ENCODE measurements at places on chromosomes 3 and 15.

- no peak for DNase-seq
Observed at GRCh38 chr3:55322638-55323037, 164.5 kb downstream of the WNT5A start.

DNA sequence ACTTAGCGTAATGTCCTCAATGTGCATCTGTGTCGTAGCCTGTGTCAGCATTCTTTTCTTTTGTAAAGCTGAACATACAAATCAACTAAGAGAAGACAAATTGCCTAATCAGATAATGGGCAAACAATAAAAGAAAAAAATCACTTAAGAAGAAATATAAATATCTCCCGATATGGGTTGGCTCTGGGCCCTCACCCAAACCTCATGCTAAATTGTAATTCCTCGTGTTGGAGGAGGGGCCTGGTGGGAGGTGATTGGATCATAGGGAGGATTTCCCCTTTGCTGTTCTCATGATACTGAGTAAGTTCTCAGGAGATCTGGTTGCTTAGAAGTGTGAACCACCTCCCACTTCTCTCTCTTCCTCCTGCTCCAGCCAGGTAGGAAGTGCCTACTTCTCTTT is 285.0 kb upstream of the LYSMD4 start:
- no peak for DNase-seq

DNA sequence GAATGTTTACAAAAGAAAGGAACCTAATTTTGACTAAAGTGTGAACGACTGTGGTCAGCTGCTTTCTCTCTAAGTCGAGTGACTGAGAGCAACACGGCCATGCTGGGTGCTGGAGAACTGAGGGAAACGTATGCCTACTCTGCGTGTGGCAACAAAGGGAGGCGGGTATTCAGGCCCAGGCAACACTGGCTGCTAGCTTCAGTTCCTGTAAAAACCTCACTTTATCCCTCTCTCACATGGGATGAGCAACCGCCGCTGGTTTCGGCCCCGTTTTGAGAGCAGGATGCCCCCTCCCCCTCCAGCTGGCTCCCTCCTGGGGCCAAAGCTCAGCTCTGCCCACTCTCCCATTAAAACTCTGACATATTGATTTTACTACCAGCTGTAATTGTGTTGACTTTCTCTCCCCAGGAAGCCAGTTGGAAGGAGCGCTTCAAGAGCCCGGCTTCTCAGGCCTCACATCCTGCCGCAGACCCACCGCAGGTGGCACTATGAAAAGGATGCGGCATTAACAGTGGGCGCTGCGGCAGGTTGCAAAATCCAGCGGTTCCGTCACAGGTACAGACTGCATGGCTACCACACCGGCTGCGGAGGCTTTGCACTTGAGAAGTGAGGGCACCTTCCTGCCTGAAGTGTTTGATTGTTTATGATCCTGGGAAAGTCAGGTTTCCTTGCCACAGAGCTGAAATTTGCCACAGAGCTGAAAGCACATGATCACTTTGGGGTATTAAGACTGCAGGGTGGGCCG is 12.7 kb downstream of the PLXND1 start:
- DNase-seq = no peak

DNA sequence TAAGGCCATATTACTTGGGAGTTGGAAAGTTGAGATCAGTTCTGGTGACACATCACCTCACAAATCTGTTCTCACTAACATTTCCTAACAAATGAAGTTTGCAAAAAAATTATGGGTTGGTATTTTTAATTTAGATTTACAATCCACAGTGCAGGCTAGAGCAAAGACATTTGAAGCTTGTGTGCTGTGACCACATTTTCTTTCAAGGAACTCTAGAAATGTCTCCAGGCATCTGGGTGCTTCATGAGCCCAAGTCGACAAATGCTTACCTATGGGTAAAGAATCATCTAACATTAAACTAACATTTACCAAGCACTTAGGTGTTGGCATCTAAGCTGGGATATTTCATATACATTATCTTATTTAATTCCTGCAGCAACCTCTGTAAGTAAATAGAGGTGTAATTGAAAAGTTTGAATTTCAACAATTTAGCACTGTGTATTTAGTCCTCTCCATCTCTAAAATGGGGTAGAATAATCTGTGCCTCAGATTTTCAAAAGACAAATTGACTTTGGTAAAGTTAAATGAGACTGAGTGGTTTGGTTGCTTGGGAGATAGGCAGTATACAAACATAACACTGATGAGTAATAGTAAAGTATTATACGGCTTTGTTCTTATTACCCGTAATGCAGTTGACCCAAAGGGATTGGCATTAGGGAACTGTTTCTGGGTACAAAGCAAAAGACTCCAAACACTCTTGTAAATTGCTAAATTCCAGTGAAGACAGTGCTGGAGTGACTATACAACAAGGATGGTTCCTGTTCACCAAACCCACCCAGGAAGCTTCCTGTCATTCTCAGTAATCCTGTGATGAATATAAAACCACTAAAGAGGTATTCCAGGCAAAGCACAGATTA is 162.5 kb downstream of the TPRG1 start:
- no peak for DNase-seq

- DNase-seq = no peak
Observed at GRCh38 chr15:72272997-72273352, 621 bp upstream of the PARP6 start.

GRCh38 chr15:26682598-26683164 is 90.2 kb downstream of the GABRB3 start:
- no peak for DNase-seq

GRCh38 chr15:40650479-40650878 is 44.5 kb upstream of the RAD51 start:
- DNase-seq = no peak

DNA sequence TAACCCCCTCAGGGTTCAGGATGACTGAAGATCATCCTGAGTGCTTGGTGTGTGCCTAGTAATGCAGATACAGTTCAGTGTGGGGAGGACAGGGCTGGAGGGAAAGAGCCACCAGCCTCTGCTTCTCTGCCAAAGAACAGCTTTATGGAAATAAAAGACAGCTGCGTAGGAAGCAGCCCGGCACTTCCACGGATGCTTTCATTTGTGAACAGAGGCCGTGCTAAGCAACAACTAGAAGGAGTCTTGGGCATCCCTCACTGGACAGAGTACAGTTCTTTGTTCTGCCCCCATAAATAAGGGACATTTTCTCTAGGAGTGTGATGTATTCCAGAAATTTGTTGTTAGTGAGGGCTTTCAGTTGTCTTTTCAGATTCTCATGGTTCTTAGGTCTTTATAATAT is 194.8 kb upstream of the RGMA start:
- DNase-seq = no peak

DNA sequence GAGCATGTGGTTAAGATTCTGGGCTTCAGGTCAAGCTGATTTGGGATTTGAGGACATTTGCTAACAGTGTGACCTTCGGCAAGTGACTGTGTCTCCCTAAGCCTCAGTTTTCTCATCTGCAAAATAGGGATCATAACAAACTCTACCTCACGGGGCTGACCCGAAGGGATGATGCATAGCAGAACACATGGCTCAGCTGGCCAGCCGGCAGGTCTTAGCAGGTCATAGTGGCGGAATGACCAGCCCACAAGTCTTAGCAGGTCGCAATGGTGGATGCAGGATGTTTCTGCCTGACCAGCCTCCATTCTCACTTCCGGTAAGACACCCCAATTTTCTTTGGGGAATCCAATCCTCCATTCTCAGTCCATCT is 63.3 kb downstream of the IQSEC1 start:
- no peak for DNase-seq

- no peak for DNase-seq
Observed at GRCh38 chr3:190281308-190282051, 40.8 kb downstream of the CLDN1 start.

DNA sequence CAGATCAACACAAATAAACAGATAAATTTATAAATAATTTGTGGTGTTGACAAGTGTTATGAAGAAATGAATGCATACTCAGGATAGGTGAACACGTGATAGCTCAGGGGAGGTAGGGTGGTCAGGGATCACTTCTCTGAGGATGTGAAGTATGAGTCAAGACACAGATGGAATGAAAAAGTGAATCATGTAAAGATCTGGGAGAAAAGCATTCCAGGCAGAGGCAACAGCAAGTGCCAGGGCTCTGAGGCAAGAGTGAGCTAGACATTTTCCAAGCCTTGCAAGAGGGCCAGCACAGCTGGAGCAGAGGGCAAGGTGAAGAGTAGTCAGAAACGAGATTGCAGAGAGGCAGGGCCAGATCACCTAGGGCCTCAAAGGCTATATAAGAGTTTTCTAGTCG is 177.8 kb downstream of the WNT5A start:
- no peak for DNase-seq

- DNase-seq = no peak
Observed at GRCh38 chr3:55690177-55690576, 203.1 kb upstream of the WNT5A start.

GRCh38 chr3:190830031-190830430 is 32.5 kb downstream of the GMNC start:
- no peak for DNase-seq

DNA sequence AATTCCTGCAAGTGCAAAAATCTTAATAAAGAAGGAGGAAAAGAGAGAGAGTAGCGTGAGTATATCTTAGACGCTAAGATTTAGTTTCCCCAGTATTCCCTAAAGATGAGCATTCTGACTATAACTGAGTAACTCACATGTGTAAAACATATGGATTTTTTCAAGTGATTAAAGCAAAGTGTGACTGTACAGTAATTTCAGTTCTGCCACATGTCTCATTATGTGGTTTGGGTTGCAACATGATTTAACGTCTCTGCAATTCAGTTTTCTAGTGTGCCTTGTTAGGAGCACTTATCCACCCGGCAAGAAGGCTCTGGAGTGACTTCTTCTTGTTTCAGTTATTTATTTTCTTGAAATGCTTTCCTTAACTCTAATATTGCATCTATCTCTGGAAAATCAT is 514.1 kb downstream of the ROBO1 start:
- DNase-seq = no peak

GRCh38 chr15:41263891-41264351 is 32.9 kb downstream of the CHP1 start:
- DNase-seq = peak; percentile 57

GRCh38 chr3:68880632-68881031 is 51.7 kb downstream of the TAFA4 start:
- DNase-seq = no peak

DNA sequence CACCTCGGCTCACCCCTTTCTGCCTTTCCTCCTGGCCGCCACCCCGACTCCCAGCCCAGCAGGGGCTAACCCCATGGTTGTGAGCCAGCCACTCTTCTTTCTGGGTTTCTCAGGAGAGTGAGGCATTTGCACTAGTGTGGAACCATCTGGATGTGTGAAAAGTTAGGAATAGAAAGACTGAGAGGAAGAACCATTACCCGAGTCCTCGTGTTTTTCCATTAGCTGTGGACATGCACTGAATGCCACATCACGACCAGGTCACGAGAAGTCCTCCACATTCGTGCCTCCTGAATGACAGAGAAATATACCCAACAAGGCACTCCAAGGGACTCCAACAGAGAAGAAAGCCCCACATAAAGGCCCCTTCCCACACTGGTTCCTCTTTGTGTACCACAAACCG is 18.0 kb upstream of the RAD18 start:
- no peak for DNase-seq

GRCh38 chr15:98904544-98904943 is 103.0 kb downstream of the PGPEP1L start:
- DNase-seq = peak; percentile 67

- no peak for DNase-seq
Observed at GRCh38 chr3:66267031-66267430, 46.2 kb downstream of the SLC25A26 start.

GRCh38 chr15:35505809-35506208 is 40.2 kb downstream of the DPH6 start:
- DNase-seq = no peak

- DNase-seq = no peak
Observed at GRCh38 chr3:18223571-18223970, 201.6 kb downstream of the SATB1 start.

- no peak for DNase-seq
Observed at GRCh38 chr15:31263751-31264558, 62.7 kb upstream of the KLF13 start.

DNA sequence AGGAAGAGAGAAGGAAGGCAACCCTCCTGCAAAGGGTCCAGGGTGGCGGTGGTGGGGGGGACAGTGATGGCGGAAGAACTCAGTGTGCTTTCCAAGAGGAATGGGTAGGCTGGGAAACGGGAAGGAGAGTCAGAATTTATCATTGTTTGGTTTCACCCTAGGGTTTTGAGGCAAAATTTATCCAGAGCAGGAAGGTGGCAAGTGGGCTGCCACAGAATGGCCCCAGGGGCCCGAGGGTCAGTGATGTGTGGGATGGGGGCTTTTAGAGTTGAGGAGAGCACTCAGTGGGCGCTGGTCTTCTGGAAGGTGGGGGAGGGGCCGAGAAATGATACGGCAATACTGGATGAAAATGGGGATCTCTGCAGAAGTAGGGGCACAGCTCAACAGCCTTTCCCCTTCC is 581 bp downstream of the FAM131A start:
- no peak for DNase-seq

GRCh38 chr15:79896131-79896633 is 632 bp downstream of the MTHFS start:
- no peak for DNase-seq

GRCh38 chr3:152458376-152459117 is 189.8 kb downstream of the MBNL1 start:
- no peak for DNase-seq

GRCh38 chr3:141259821-141260629 is 28.4 kb downstream of the PXYLP1 start:
- no peak for DNase-seq

GRCh38 chr15:40282869-40283614 is at the start of gene ANKRD63:
TSS of gene ANKRD63 (minus strand) at chr15:40283064. CDS start at chr15:40282586, 478 bp downstream.
- no peak for DNase-seq

GRCh38 chr3:13140596-13140995 is 67.4 kb upstream of the IQSEC1 start:
- no peak for DNase-seq

- DNase-seq = no peak
Observed at GRCh38 chr3:108486941-108487340, 23.5 kb downstream of the MYH15 start.

DNA sequence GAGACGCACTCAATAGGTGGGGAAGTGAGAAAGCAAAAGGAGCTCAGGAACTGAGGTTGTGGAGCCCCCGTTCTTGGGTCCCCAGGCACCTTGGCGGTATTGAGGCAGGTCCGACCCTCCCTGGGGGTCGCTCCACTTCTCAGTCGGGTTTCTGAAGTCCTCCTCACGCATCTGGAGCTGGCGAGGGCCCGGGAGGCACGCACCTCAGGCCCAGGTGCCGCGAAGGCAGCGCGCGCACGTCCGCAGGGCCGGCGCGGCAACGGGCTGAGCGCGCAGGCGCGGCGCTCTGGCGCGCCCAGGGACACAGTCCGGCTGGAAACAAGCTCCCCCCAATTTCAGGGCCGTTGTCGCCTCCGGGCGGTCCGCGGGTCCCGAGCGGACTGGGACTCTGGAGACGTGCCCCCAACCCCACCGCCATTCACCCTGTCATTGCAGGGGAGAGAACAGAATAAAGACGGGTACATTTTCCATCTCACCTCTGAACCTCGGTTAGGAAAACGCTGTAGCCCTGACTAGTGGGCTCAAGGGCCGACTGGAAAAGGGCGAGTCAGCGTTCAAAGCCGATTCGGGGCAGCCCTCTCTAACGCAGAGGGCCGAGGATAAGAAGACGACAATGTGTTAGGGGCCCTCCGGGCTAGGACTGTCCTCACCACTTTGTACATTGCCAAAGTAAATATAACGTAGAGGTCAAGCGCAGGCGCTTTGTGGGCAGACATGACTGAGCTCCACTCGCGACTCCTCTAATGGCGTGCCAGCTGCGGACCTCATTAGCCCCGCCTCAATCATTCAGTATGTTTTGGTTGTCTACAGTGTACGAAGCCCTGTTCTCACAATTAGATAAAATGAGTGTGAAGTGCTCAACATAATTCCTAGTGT is at the start of gene ZNF770:
ZNF770 (minus strand) TSS at position 261 of the 876 bp plus-strand sequence. CDS start 4,853 bp downstream, outside the sequence.
- peak; percentile 92 for DNase-seq

Measured in iPS-NIHi11 (cell line).